ENCODE measurements at places on chromosomes 7 and 10.

GRCh38 chr7:90222390-90222789 is 10.8 kb downstream of the STEAP2 start:
- no peak for DNase-seq

DNA sequence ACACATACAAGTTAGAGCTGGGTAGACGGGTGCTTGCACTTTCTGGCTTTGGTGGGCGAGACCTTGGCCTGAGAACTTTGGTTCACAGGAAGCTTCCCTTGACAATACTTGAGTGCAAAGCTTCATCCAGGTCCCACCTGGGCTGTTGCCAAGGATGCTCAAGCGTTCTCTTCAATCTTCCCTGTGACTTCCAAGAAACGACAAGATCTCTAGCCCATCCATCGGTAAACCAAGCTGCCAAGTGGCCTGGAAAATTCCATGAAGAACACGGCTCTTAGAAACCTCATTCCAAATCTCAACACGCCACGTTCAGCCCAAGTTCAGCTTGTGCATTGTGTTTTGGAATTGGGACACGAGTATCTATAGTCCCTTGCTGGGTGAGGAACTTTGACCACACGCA is 84.7 kb downstream of the CHST15 start:
- no peak for DNase-seq

DNA sequence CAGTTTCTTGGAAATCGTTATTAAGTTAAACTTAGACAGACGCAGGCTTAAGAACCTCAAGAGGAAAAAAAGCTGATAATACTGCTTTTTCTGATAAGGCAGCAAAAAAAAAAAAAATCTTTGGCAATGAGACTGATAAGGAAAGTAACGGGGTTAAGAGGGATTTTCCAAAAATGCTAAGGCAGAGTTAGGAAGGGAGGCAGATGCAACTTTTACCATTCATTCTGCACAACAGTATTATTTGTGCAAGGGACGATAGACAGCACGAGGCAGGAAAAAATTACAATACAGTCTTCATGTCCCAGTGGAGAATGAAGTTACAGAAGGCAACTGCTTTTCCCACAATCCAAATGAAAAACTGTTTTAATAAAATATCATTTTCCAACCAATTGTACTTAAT is 194.0 kb downstream of the DOCK4 start:
- DNase-seq = no peak

DNA sequence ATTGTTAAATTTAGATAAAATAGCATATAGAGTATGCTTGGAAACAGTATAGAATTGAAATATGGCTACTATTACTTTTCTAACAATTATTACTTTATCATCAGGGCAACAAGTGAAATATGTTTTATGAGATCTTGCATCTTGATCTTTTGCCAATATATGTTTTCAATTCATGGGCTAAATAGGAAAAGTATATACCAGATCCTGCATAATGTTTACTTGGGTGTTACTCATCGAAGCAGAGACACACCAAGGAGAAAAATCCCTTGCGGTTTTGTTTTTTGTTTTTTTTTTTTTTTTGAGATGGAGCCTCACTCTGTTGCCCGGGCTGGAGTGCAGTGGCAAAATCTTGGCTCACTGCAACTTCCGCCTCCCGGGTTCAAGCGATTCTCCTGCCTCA is 541.4 kb downstream of the SUGCT start:
- no peak for DNase-seq

DNA sequence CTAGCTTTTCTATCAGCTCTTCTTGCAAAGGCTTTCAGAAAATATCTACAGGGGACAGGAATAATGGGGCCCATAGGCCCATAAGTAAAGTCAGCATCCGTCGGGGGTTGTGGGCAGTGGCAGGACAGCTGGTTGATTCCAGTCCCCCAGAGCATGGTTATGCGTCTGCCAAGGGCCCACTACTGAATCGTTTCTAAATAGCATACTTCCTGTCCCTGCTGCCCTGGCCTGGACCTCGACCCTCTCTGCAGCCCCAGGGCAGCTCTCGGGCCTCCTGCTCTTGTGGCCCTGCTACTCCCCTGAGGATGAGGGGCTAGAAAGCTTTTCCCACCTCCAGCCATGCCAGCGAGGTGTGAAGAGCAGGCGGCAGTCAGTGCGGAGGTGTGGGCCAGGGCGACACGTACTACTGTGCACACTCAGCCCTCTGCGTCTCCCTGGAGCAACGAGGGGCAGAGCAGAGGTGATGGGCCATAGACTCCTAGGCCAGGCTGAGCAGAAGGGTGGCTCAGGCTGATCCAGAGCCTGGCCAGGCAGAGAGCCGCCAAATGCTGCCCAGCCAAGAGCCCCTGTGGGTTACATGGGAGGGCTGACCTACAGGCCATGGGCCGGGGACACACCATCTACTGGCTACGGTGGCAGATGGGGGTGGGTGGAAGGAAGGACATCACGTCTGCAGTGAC is 4.7 kb upstream of the OPN4 start:
- no peak for DNase-seq

GRCh38 chr7:70355198-70356020 is 757.1 kb downstream of the AUTS2 start:
- no peak for DNase-seq

GRCh38 chr7:141317033-141317585 is 234.1 kb upstream of the AGK start:
- DNase-seq = no peak

- DNase-seq = no peak
Measured at GRCh38 chr10:3408603-3409365, 236.2 kb upstream of the PITRM1 start.

DNA sequence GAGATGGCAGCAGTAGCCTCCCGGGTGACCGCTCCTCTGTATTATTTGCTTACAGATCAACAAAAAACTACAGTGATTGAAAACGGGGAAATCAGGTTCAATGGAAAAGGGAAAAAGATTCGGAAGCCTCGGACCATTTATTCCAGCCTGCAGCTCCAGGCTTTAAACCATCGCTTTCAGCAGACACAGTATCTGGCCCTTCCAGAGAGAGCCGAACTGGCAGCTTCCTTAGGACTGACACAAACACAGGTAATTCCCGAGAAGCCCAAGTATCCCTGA is 2.2 kb downstream of the DLX6 start:
- DNase-seq = no peak

DNA sequence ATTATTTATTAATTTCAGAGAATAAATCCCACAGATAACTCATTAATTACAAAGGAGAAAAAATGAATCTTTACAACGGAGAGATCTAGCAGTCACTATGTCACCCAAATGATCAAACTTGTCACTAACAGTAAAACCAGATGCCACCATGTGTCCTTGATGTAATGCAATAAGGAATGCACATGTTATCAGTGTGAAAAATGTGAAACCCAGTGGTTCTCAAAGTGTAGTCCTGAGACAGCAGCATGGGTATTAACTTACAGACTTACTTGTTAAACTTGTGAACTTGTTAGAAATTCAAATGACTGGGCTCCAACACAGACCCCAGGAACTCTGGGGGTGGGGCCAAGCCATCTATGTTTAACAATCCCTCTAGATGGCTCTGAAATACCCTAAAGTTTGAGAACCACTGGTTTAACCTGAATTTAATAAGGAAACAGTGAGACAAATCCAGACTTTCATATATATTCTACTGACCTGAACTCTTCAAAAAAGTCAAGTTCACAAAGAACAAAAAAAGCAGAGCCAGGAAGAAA is 77.4 kb downstream of the RNLS start:
- DNase-seq = no peak

- DNase-seq = no peak
Measured at GRCh38 chr10:50508315-50509051, 115.3 kb downstream of the SGMS1 start.

DNA sequence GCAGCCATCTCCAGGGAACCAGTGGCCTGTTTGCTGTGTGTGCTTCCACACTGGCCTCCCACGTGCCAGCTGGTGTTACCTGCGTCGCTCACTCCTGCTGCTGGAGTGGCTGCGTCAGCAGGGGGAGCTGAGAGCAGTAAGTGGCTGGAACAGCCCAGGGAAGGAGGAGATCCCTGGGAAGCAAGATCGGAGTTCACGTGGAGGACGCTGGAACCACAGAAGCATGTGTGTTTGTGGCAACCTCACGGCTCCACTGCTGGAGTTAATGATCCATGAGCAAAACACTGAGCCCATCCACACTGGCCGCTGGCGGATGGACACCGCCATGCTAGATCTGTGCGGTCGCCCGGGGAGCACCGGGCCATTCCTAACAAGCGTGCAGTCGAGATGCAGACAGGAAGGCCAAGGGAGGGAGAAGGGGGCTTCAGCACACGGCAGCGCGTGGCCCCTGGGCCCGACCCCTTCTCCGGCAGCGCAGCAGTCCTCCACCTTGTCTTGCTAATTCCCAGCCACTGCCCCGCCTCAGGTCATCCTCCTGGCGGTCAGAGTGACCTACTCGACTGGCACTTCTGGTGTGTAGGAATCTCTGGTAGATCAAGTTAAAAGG is 68.5 kb upstream of the EEPD1 start:
- DNase-seq = no peak

GRCh38 chr7:76303202-76304147 is 1.0 kb downstream of the HSPB1 start:
- DNase-seq = peak; percentile 78

All from stimulated activated CD4-positive, alpha-beta T cell treated with anti-CD3 and anti-CD28 coated beads, Interleukin-1b, Interleukin-23, amount 100 ng/mL, for 4 hours (primary cell).